Natural killer cell treated with Interleukin-12 subunit alpha and Interleukin-12 subunit beta and Interleukin-15 and Interleukin-18, amount 100 ng/mL, for 72 hours (primary cell): ENCODE measurements at places on chromosomes 16 and 17.
A peak's percentile ranks its signal among the peaks of the same experiment; 100 is the strongest.

GRCh38 chr17:1753767-1754429 lies 8.0 kb upstream of the SERPINF1 start:
- no peak for DNase-seq

DNA sequence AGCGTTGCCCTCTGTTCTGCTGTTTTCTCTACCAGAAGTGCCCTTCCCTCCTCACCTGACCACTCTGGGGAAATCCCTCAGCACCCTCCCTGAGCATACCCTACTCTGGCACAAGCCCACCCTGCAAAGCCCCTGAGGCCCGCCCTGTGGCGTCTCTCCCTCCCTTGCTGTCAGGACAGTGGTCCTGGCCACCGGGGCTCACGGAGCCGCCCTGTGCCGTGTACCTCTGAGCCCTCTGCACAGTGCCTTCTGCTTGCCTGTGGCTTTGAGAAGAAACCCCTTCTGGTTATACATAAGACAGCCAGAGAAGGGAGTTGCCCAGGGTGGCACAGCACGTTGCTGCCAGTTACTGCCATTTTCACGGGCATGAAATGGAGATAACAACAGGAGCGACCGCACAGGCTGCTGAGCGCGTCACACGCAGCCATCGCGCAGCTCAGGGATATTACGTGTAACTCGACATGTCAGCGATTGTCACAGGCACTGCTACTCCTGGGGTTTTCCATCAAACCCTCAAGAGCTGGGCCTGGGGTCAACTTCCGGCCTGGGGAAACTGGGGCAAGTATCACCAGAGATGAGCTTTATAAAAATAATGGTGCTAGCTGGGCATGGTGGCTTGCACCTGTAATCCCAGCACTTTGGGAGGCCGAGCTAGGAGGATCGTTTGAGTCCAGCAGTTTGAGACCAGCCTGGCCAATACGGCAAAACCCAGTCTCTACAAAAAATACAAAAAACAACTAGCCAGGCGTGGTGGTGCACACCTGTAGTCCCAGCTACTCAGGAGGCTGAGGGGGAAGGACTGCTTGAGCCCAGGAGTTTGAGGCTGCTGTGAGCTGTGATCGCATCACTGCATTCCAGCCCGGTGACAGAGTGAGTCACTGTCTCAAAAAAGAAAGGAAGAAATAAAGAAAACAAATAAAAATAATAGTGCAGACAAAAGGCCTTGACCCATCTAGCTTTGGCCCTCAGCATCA lies 14.8 kb downstream of the SCGB1C2 start:
- peak; percentile 53 for DNase-seq

DNA sequence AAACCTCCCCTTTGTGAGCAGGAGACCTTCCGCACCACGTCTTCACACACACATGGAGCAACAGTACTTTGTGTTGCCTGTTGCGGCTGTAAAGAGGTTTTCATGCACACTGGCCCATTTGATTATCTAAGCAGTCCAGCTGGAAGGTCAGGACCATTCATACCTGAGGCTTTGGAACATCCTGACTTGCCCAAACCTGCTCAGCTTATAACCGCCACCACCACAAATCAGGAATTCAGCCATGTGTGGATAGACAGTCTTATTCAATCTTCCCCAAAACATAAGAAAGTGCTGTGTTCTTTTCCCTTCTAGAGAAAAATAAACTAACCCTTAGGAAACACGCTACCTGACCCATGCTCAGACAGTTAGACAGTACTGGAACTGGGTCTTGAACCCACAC lies 81.6 kb upstream of the XYLT1 start:
- no peak for DNase-seq

DNA sequence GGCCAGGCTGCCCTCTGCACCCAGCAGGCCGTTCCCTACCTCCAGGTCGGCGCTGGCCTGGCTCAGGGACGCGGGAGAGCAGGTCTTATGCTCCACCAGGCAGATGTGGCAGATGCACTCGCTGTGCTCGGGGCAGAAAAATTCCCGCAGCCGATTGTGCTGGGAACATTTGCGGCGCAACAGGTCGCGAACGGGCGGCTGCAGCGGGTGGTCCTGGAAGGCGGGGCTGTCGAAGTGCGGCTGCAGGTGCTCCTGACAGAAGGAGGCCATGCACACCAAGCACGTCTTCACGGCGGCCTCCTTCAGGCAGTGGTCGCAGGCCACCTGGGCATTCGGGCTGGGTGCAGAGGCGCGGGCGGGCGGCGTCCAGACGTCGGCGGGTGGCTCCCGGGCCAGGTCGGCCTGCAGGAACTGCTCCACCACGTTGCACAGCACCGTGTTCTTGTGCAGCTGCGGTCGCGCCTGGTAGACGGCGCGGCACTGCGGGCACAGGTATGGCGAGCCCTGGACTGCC lies 439 bp downstream of the TRIM25 start:
- no peak for DNase-seq

GRCh38 chr17:82063424-82064415 lies 1.9 kb downstream of the DUS1L start:
- no peak for DNase-seq

- DNase-seq, result no peak
Measured at GRCh38 chr16:58194790-58195189, 3.1 kb downstream of the CSNK2A2 start.

GRCh38 chr17:40219594-40220338 lies 662 bp downstream of the WIPF2 start:
- DNase-seq, result no peak

GRCh38 chr16:30472328-30472942 lies at the start of gene ITGAL:
TSS of gene ITGAL (plus strand) at chr16:30472742. CDS start at chr16:30472838, 96 bp downstream.
- DNase-seq, result peak; percentile 95

DNA sequence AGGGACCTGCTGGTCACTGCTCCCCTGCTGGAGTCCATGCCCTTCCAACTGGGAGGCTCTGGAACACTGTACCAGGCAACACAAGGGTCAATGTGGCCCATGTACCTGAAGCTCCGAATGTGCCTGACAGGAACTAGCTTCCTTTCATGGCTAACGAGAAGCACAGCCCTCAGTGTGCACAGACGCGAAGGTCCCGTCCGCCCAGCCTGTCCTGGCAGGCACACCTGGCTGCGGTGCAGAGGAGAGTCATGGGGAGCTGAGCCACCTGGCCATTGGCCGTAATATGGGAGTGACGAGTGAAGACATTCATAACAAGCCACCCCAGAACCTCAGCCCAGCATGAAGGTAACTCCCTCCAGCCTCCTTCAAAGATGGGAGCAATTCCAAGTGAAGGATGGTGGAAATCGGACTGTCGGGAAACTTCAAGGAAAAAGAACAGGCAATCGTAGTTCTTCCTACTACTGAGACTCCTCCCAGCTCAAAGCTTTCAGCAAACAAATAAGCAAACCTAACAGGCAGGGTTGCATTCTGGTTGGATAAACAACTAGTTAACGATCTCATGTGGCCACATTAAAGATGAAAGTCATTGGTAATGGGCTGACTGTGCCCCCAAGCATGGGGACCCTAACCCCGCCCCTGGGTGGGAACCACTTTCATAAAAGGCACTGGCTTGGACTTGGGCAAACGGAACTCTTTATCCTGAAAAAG lies 13.2 kb downstream of the TMEM11 start:
- no peak for DNase-seq

DNA sequence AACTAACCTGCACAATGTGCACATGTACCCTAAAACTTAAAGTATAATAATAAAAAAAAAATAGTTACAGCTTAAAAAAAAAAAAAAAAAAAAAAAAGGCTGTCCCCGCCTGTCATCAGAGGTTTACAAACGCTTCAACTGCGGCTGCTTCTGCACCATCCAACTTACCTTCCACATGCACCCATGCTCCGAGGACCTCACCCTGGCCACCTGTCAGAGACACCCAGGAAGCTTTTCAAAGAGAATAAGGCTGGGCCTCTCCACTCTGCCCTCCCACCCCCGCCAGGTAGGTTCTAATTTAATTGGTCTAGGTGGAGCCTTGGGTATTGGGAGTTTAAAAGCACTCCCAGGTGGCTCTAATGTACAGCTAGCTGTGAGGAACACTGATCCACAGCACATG lies 64.9 kb downstream of the COPRS start:
- no peak for DNase-seq
